ENCODE measurements at places on chromosomes 6 and 20. TPM values are rescaled to one million over a fixed set of nuclear protein-coding genes. Genes with fewer than 3 reads are reported as not detected.

DNA sequence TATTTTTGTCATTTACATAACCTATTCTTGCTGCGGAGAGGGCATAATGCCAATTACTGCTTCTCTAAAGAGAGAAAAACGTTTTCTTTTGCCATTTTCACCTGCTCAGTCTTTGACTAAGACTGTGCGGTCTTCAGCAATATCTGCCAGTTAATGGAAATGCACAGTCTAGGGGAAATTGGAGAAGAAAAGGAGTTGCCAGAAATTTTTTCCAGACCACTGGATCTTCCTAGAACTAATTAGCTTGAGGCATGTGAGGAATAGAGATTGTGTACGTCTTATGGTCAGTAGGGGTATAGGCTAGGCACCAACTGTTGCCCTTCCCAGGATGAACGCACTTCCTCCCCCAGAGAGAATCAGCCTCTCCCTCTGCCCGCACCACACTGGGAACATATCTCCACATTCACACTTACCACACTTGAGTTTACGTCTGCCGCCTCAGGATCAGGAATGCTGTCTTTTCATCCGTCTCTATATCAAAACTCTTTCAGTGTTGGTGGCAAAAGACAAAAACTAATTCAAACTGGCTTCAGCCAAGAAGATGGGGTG, 67.9 kb upstream of the E2F3 start:
- H3K4me3 ChIP-seq: no peak overlapping the region
- H3K27me3 ChIP-seq: no peaks in the 10 kb centered on the region
- H3K27ac ChIP-seq: no peak overlapping the region

- H3K27ac ChIP-seq: no peak overlapping the region
- peaks cover 65% of the 10 kb centered on the region for H3K36me3 ChIP-seq
- no peak for DNase-seq
- H3K4me1 ChIP-seq: no peaks in the 10 kb centered on the region
- no peak overlapping the region for H3K4me3 ChIP-seq
Measured at GRCh38 chr6:157205473-157206358, 117.6 kb downstream of the TMEM242 start.

Gene SLPI
- polyA plus RNA-seq: 20.1 TPM

Gene HLA-DRB5
- 20.4 TPM for polyA plus RNA-seq

Gene PRRT1
- polyA plus RNA-seq: 5.3 TPM

Gene PLCB4
- 14.6 TPM for polyA plus RNA-seq
